ENCODE measurements at places on chromosomes 12 and 14.

GRCh38 chr14:62381311-62382070, 619.3 kb downstream of the SNAPC1 start:
- DNase-seq, result no peak

GRCh38 chr12:234891-235415, 21.0 kb upstream of the SLC6A12 start:
- DNase-seq, result no peak

GRCh38 chr12:107642240-107642639, 43.4 kb upstream of the PWP1 start:
- DNase-seq, result no peak

DNA sequence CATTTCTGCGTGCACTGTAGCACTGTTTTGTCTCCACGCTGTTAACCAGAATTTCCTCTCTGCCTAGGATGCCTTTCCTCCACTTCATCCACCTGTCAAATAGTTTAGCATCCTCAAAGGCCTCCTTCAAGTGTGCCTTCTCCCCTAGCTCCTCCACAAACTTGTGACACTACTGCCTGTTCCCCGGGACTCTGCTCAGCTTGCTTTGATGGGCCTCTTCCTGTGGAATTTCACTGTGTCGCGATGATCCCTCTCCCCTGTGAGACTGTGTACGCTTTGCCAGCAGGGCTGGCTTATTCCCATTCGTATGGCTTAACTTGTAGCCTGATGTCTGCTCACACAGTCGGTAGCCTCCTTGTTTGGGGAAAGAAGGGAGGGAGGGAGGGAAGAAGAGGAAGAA, 426.8 kb downstream of the VRK1 start:
- DNase-seq, result no peak

DNA sequence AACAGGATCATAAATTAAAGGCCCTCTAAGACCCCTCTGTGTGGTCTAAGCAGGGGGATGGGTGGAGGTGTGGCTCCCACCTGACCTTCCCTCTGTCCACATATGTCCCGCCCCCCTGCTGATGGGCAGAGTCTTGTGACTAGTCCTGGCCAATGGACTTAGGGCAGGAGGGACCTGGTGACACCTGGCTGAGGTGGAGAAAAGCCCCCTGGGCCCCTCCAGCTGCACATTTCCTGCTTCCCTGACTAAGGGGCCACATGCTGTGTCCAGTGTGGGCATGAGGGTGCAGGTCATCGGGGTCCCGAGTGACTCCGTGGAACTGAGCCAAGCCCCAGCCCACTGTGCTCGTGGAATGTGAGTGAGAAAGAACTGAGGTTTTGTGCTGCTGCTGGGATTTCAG, 254.7 kb downstream of the ADGRD1 start:
- DNase-seq, result no peak

GRCh38 chr14:70097576-70098249, 91.0 kb downstream of the SLC8A3 start:
- peak; percentile 73 for DNase-seq

- DNase-seq, result no peak
Measured at GRCh38 chr12:230925-231671, 17.1 kb upstream of the SLC6A12 start.

- peak; percentile 47 for DNase-seq
Measured at GRCh38 chr12:47828976-47829482, 9.3 kb upstream of the HDAC7 start.

DNA sequence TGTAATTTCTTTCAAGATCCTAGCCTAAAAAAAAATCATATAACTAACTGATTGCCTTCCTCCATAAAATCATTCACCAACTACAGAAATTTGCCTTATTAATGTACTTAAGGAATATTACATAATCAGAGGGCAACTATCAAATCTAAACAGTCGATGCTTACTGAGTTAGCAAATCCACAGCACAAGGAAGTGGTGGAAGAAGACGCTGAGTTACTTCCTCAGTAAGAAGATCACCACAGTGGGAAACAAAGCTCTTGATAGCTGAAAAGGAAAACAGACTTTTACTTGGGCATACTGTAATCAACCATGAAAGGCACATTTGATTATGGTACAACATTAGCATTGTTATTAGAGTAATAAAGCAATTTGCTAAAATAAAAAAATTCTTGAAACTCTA, 48.7 kb downstream of the HEATR5A start:
- no peak for DNase-seq

- no peak for DNase-seq
Measured at GRCh38 chr12:85394065-85394464, 114.0 kb downstream of the ALX1 start.

All from LHCN-M2 (cell line).